Naive thymus-derived CD4-positive, alpha-beta T cell (primary cell): ENCODE measurements at places on chromosomes 12 and 14. TPM values are rescaled to one million over a fixed set of nuclear protein-coding genes. Genes with fewer than 3 reads are reported as not detected.
A peak's percentile ranks its signal among the peaks of the same experiment; 100 is the strongest.

- H3K27ac ChIP-seq, result peak overlapping the region; percentile 91
- H3K36me3 ChIP-seq, result peaks cover under 1% of the 10 kb centered on the region
- peak overlapping the region; percentile 68 for H3K4me3 ChIP-seq
- H3K27me3 ChIP-seq, result no peaks in the 10 kb centered on the region
- peaks cover 41% of the 10 kb centered on the region for H3K4me1 ChIP-seq
- DNase-seq, result peak; percentile 40
These were observed 1.1 kb upstream of the MBD6 start for GRCh38 chr12:57521525-57522010.

DNA sequence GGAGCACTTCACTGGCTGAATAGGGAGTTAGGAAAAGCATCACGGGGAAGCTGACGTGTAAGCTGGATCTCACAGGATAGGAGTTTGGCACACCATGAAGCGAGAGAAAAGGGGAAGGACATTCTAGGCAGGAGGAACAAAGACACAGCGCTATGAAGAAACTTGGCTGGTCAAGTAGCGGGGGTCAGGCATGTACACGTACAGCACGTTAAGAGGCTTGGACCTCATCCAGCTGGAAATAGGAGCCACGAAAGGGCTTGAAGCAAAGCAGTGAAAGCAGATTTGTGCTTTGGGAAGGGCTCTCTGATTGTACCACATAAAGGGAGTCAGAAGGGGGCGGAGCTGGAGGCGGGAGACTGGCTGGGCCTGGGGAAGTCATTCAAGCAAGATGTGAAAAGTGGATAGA is 19.6 kb upstream of the GALNT8 start:
- H3K36me3 ChIP-seq, result no peaks in the 10 kb centered on the region
- no peak for DNase-seq
- no peaks in the 10 kb centered on the region for H3K4me1 ChIP-seq

DNA sequence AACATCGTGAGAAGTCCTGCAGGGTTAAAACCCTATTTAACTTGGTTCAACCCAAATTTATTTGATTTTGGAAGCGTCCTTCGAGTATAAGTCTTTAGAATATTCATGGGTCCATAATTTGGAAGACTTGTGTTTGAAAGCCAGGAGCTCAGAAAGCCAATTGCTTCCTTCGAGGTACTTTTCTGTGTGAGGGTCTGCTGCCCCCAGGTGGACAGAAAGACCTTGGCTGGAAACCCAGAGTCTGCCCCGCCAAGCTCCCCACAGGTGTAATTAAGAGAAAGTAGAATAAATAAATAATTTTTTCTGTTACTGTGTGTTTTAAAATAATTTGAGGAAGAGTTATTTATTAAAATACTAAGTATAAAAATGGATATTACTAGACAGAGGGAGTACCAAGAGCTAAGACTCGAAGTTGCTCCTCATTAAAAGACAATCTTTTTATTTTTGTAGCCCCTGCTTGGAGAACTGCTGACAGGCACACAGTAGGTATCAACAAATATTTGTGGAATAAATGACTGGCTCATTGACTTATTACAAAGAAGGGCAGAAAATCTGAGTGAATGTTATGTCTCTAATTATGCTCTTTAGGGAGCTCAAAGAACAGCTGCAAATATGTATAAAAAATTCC is 105.8 kb downstream of the PAH start:
- H3K27me3 ChIP-seq, result no peaks in the 10 kb centered on the region
- no peak overlapping the region for H3K4me3 ChIP-seq
- DNase-seq, result no peak
- H3K27ac ChIP-seq, result no peak overlapping the region

TSHR gene
- total RNA-seq, result not detected
